Tongue (tissue), 3 donors: ENCODE measurements at places on chromosomes 2 and 18.

- DNase-seq: no peak
Observed at GRCh38 chr18:75474332-75474731, 46.8 kb upstream of the SMIM21 start.

GRCh38 chr2:33342705-33343104 is 133.7 kb upstream of the RASGRP3 start:
- DNase-seq: no peak

DNA sequence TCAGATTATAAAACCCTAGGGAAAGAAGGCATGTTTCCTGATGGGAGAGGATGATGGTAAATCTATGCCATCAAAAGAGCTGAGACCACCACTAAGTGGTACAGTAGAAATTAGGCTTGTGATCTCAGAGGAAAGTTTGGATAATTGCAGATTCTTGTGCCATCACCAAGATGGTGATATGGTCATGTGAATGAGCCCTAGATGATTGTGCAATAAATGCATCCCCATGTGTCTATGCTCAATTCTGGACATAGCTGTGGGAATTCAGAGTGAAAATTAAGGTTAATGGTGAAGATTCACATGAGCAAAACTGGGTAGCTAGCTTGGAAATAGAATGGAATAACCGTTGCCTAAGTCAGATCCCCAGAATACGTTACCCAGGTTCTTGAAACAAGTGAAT is 496.1 kb upstream of the FSIP2 start:
- no peak for DNase-seq

DNA sequence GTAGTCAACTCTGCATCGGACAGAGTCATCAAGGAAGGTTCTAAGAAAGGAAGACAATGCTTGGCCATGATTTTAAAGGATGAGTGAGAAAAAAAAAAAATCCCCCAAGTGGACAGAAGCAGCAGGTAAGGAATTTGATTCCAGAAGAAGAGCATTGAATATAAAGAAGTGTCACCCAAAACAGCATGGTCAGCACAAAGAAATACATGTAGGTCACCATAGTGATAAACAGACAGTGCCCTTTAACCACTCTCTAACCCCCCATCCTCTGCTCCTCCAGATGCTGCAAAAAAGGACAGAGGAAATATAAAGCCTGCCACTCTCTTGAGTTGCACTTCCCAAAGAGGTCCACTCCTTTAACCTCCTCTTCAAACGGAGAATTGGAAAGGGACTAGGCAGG is 23.4 kb downstream of the FEZ2 start:
- no peak for DNase-seq

GRCh38 chr2:97745474-97746174 is 32.2 kb downstream of the ZAP70 start:
- DNase-seq: peak; percentile 49

DNA sequence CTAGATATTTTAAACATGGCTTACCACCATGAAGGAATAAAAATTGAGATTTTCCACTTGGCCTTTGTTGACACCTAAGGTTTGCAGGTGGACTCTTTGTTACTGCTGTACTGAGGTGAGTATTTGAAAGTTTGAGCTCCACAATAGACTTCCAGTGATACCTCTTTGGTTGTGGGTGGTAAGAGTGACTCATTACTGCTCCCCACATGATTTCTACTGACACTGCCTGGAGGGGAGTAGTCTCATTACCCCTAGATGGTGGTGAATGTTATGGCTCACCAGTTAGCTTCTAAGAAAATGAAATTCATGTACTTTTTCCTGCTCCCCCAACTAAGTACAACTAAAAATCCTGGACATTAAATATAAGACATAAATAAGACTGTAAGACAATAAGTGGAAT is 1183.1 kb upstream of the TMEFF2 start:
- no peak for DNase-seq

GRCh38 chr18:3211236-3211992 is 8.4 kb downstream of the MYOM1 start:
- DNase-seq: peak; percentile 69

DNA sequence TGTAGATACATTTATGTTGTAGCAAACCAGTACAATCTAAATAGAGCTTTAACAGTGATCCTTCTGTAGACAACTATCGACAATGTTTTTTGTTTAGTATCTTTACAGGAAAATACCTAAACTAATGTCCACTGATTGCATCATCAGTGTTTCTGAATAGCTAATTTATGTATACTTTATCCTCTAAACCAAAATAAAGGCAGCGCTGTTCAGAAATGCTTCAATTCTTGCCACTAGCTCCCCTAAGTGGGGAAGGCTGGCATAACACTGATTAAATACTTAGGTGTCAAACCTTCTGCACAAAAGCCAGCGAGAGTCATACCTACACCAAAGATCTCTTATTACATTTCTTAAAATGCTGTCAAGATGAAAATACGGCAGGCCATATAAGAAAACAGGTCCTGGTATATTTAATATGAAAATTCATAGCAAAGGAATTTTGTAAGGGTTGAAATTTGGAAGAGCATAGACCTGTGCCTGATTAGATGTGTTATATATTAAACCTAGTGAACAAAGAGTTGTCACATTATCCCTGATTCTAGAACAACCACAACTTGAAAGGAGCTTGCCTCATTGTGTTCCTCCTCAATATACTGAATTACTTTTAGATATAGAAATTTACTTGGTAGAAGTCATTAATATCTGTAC is 1693.4 kb upstream of the SLC39A10 start:
- peak; percentile 27 for DNase-seq

- DNase-seq: no peak
Observed at GRCh38 chr2:5322396-5322795, 369.8 kb upstream of the SOX11 start.

- DNase-seq: no peak
Observed at GRCh38 chr18:1708006-1708405, 803.3 kb downstream of the ADCYAP1 start.

DNA sequence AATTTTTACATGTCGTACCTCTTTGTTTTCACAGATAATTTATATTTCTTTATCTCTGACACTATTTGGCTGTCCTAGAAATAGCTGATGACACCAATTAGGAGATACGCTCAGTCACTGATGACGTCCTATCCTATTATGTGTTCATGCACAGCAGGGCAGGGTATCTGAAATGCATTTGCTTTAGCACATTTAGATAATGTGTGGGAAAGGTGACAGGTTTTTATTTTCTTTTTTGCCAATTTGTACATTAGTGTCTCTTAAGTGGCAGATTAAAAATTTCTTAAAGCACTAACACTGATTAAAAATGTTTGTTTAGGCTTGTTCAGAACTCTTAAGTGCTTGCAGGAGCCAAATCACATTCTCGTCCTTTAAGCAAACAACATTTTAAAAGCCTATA is 39.7 kb downstream of the CDC42EP3 start:
- DNase-seq: no peak

GRCh38 chr2:23698116-23698693 is 228.7 kb downstream of the ATAD2B start:
- no peak for DNase-seq

DNA sequence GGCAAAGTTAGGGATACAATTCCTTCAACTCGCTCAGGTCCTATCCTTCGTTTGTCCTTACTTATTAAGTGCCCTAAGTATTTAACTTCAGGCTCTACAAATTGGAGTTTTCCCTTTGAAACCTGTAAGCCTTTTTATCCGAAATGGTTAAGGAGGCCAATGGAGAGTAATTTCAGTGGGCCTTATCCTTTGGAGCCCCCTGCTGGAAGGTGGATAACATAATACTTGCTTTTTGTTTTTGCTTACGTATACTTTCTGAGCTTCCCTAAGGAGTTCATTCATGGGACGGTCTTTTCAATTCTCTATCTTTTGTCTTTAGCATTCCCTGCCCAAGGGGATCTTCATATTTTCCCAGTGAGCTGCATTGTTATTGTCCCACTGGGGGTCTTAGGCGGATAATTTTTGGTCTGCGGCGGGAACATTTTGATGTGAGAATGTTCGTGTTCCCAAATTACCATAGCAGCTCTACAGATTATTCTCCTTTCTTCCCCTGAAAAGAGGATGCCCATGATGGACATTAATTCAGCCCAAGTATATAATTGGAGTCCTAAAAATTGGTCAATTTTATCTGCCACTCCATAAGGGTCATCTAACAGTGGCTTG is 34.4 kb upstream of the TRAPPC8 start:
- DNase-seq: peak; percentile 48

- DNase-seq: no peak
Observed at GRCh38 chr2:112977559-112978056, at the start of gene IL36G. TSS of gene IL36G (plus strand) at chr2:112978006. CDS start at chr2:112978639, 633 bp downstream.

GRCh38 chr2:23503097-23503496 is 118.1 kb downstream of the KLHL29 start:
- no peak for DNase-seq

DNA sequence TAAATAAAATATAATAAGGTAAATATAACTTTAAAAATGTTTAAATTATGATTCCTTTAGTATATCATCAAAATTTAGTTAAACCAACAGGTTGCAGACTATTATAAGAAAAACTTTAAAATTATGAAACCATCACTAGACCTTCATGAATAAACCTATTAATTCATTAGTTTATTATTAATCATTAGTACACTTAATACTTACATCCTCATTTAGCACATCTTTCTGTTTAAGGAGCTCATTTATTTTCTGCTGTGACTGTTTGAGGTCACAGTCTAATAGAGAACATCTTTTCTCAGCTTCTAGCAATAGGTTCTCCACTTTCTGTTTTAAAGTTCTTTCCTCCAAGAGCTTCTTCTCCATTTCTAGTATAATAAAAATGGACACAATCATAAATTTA is 52.8 kb downstream of the SLC66A3 start:
- DNase-seq: no peak

DNA sequence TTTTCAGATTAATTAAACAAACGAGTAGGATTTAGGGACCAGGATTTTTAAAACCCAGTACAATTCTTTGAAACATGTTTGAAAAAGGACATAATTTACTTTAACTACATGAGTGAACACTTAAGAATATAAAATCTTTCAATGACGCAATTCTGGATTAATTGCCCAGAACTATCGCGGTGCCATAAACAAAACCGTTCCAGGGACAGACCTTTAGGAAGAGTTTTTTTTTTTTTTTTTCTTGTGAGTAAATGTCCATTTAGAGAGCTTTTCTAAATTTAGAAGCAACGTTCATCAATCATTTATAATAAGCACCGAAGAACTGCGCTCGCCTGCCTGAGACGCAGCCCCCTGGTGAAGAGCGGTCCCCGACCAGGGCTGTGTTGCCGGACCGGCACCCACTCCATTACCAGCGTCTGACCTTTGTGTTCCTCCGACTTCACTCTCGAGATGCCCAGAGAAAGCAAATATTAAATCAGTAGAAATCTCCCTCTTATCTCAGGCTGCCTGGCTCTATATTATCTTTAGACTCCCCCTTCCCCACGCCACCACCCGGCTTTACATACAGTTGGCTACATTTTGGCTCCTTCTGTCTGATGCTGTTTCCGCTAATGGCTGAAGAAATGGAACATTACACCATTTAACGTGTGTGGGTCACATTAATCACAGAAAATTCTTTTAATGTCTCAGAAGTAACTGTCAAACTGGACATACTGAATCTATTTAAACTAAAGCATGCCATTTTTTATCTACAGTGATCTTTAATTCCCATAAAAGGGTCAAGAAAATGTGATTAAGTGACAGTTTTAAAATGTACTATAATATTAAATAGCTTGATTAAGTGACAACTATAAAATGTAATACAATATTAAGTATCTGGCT is 364.0 kb upstream of the MEIS1 start:
- peak; percentile 19 for DNase-seq

DNA sequence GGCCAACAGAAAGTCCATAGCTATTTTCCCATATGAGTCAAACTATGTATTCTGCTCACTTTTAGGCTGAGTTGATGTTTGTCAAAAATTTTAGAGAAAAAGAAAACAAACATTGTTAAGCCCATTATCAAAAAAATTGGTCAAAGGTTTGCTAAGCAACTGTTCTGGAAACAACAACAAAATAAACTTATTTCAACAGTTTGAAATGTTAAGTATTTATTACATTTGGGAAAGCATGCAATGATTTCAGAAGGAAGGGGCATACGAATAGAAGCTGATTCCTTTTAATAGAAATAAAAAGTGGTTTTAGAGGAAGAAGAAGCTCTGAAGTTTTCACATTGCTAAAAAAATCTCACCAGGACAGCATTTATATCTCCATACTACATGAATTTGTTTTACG is 1837.5 kb upstream of the CELF4 start:
- DNase-seq: no peak

DNA sequence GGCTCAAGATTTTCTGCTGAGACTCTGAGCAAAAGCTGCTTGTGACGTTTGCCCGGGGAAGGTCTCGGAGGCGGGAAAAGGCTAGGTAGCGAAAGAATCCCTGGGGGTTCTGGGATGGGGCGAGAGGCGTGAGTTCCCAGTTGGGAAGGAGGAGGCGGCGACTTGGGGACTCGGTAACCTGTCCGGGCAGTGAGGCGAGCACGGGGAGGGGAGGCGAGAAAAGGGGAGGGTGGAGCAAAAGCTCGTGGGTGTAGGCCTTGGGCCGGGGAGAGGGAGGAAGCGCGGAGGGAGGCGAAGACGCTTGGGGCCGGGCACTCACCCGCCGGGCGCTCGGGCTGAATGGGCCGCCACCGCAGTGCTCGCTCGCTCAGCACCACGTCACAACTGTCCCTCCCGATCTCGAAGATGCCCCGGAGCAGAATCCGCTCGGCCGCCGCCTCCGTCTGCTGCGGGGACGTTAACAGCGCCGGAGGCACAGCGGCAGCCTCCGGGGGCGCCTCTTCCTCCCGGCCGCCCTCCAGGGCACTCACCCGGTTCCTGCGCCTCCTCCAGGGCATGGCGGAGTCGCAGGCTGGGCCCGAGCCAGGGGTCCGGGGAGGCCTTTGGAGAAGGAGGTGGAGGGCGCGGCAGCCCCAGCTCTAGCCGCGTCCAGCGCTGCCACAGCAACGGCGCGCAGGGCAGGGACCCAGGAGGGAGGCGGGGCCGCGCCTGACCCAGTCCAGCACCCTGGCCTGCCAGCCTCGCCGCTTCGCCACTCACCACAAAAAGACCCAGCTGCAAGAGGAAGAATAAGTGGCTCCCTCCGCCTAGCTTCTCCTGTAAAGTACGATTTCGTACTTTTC is at the start of gene CERKL:
TSS of gene CERKL (minus strand) at position 656 of the 842 bp plus-strand sequence. CDS start at position 557, 99 bp downstream.
- DNase-seq: peak; percentile 22

DNA sequence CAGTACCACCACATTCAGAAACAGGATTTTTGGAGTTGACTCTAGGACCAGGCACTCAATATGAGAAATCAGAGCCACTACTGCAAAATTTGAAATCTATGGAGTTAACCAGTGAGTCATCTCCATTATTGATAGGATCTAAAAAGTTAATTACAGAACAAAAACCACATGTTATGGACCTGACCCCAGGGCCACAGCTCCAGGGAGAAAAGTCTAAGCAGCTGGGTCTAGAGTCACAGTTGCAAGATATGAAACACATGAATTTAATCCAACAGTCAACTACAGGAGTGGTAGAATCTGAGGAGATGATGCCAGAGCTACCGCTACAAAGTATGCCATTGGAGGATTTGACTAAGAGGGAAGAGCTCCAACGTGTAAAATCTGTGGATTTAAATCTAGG is 13.4 kb upstream of the ZNF512 start:
- DNase-seq: no peak

GRCh38 chr18:62064361-62064760 is 122.5 kb downstream of the PIGN start:
- no peak for DNase-seq

- peak; percentile 91 for DNase-seq
Observed at GRCh38 chr2:219277703-219278654, 1.2 kb upstream of the DNAJB2 start.
